GM20000 (cell line): ENCODE measurements at places on chromosomes 6 and 20.

GRCh38 chr6:129507846-129508245 is 202.1 kb downstream of the ARHGAP18 start:
- no peak for DNase-seq

GRCh38 chr6:39553860-39554802 is 171.1 kb downstream of the KIF6 start:
- DNase-seq = no peak

DNA sequence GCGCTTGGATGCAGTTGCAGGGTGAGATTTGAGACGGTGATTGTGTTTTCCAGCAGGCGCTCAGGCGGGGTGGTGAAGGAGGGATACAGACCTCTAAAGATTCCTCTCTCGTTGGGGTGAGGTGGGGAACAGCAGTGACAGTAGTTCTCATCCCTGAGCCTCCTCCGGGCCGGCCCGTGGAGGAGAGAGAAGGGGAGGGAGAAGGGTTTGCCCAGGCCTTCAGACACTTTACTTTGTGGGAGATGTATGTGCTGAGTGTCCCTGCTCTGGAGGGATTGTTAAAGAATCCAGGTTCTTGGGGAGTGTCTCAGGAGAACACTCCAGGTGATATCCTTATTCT is 41.0 kb downstream of the PSMB9 start:
- DNase-seq = no peak

GRCh38 chr20:5880326-5880725 is 70.0 kb downstream of the TRMT6 start:
- DNase-seq = no peak

GRCh38 chr20:1263853-1264252 is 2.2 kb upstream of the SNPH start:
- DNase-seq = no peak
